Adrenal gland (tissue), 19 donors: ENCODE measurements at places on chromosomes 12 and 14. TPM values are rescaled to one million over a fixed set of nuclear protein-coding genes. Genes with fewer than 3 reads are reported as not detected.
A peak's percentile ranks its signal among the peaks of the same experiment; 100 is the strongest.

UBE2N gene
- total RNA-seq: 103 TPM

TEX52 gene
- total RNA-seq: not detected

GRCh38 chr12:47520029-47520428, 185.8 kb downstream of the RPAP3 start:
- DNase-seq: no peak

GRCh38 chr12:11568155-11568761, 81.2 kb upstream of the ETV6 start:
- no peak for DNase-seq

GRCh38 chr12:96193725-96194575, at the start of gene ELK3:
Gene ELK3, plus strand, starts transcription at chr12:96194375.
- peak; percentile 53 for DNase-seq

DNA sequence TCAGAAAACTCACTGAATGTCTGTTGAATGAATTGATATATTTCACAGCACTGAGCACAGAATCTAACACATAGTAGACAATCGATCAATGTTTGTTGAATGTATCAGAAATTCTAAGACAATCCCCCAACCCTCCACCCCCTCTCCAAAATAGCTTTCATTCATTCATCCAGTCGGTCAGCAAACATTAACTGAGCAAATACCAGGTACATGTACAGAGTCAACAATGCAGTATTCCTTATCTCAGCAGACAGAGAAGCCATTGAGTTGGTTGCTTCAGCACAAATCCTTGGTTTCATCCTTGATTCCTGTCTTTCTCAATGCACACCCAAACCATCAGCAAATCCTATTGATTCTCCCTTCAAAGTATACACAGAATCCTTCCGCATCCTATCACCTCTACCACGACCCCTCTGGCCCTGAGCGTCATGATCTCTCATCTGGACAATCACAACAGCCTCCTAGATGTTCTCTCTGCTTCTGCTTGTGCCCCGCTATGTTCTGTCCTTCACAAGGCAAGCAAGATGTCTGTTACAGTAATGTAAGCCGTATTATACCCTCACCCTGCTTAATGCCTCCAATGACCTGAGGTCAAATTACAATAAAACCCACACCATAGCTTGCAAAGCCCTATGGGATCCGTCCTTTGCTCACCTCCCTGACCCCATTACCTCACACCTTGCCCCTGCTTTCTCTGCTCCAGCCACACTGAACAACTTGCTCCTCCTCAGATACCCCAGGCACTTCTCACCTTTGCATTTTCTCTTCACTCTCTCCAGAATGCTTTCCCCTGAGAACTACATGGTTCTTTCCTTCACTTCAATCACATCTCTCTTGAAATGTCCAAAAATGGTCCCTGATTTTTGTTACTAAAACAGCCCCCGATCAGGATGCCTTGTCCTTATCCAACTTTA, 738.1 kb upstream of the TBX3 start:
- DNase-seq: no peak

- no peak for DNase-seq
These were observed 148.8 kb upstream of the BMP4 start for GRCh38 chr14:54105406-54105805.

DNA sequence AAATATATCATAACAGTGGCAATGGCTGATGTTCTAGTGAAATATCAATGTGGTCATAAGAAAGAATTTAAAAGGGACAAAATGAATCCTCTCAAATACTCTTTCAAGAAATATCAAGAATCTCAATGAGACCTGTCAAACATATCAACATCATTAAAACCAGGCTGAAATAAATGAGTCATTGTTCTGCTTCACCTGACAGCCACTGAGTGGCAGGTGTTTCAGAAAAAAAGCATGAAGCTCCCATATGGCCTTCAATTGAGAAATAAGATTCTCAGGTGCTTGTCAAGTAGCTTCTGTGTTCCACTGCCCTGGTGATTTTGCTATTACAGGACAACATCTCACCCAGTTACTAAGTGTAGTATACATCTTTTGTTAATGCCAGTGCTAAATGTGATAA, 21.5 kb downstream of the ANAPC5 start:
- no peak for DNase-seq

GRCh38 chr12:65878540-65878939, 54.3 kb downstream of the HMGA2 start:
- no peak for DNase-seq

DNA sequence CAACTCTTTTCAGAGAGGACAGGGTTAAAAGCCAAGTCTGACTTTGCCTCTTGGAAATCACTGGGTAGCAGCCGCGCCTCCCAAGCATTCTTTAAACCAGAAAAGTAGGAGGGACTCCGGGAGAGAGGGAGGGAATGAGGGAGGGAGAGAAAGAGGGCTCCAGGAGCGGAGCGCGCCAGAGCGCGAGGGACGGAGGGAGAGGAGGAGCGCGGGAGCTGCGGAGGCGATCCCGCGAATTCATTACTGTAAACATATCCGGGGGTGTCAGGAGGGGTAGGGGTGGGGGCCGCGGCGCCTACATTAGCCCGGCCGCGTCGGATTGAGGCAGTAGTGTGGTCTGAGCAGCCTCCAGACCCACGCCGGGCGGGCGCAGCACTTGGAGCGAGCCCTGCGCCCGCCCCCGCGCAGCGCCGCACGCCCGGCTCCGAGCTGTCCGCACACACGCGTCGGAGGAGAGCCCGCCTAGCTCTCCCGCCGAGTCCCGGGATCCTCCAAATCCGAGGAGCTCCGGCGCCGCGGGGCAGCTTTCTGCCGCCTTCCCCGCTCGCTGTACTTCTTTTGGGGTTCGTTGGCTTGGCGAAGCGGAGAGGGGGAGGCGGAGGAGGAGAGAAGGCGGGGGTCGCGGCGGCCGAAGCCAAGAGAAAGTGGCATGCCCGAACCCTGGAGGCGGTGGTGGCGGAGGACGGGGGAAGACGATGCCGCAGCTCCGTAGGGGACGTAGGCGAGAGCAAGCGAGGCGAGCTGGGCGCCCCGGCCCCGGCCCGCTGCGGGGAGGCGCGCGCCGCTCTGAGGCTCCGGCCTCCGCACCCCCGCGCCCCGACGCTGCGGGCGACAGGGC, 3.3 kb downstream of the FLRT2 start:
- peak; percentile 64 for DNase-seq

DNA sequence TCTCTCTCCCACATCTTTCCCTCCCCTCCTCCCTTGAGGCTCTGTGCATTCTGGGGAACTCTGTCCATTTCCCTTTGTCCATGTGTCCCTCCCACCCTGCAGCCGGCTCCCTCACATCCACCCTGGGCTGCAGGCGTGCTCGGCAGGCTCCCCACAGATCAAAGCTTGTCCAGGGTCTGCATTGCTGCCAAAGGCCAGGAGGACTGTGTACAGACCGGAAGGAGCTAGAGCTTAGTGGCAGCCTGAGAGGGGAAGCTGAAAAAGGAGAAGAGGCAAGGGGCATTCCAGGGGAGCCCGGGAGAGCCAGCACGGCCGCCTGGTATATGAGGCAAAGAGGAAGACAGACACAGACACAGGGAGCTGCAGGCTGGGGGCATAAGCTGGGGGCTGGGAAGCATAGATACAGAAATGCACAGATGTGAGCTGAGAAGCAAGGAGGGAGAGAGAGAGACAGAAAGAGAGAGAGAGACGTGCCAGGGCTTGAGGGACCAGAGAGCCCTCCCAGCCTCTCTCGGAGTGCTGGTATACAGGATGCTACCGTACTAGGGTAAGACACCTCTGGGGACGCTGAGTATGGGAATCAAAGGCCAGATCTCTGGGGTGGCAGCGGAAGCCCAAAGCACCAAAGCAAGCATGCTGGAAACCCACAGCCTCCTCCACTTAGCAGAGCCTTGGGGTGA, 3.3 kb downstream of the CD4 start:
- peak; percentile 44 for DNase-seq

DNA sequence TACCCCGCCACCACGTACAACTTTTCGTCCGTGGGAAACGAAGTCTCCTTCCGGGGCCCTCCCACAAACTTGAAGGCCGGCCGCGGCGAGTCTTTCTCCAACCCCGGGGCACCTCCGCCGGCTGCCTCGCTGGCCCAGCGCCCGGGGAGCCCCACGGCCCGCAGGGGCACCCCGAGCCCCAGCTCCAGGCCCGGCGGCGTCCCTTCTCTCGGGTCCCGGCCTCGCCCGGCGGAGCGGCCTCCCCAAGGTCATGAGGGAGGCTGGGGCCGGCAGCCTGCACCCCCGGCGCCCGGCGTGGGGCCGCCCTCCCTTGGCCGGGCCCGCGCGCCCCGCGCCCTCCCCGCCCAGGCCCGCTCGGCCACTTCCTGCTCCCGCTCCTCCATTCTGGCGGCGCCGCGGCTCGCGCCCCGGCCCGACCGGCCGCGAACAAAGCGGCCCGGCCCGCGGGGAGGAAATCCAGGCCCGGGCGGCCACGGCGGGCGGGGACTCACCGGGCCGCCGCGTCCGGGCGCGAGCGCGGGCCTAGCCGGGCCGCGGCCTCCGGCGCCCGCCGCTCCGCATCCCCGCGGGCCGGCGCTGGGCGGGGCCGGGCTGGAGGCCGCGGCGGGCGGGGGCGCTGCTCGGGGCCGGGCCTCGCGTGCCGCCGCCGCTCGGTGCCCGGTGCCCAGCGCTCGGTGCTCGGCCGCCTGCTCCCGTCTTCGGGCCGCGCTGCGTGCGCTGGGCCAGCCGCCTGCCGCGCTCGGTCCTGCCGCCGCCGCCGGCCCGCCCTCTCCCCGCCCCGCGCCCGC, at the start of gene AKT1:
AKT1 (minus strand) TSS at position 756 of the 788 bp plus-strand sequence. CDS start 3,105 bp downstream, outside the sequence.
- DNase-seq: no peak
